ENCODE measurements at places on chromosomes 4 and X.
A peak's percentile ranks its signal among the peaks of the same experiment; 100 is the strongest.

GRCh38 chr4:44446801-44447562 is 1.6 kb downstream of the KCTD8 start:
- H3K4me1 ChIP-seq = peaks cover 5% of the 10 kb centered on the region
- H3K4me3 ChIP-seq = peak overlapping the region; percentile 59
- H3K27me3 ChIP-seq = no peaks in the 10 kb centered on the region
- no peaks in the 10 kb centered on the region for H3K36me3 ChIP-seq
- no peak overlapping the region for H3K27ac ChIP-seq

GRCh38 chr4:113449410-113449974 is 312.0 kb downstream of the CAMK2D start:
- H3K27me3 ChIP-seq = no peaks in the 10 kb centered on the region
- H3K4me3 ChIP-seq = no peak overlapping the region
- no peak overlapping the region for H3K27ac ChIP-seq
- no peaks in the 10 kb centered on the region for H3K36me3 ChIP-seq
- no peak for DNase-seq

DNA sequence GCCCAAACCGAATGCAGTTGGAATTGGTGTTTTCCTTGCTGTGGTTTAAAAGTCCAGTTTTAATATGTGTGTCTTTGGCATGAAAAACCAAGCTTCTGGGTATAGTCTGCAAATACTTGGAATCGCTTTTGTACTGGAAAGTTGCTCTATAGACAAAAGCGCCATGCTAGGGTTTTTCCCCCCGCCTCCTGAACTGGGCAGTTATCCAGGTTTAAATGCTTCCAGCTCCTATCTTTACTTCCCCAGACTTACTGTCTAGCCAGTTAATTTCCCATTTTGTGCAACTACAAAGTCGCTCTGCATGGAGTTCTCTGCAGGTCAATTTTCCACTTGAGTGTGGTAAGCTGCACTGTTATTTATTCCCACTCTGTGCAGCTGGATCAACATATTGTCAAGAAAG is 2.7 kb downstream of the RASL11B start:
- H3K36me3 ChIP-seq = no peaks in the 10 kb centered on the region
- H3K27ac ChIP-seq = no peak overlapping the region
- no peaks in the 10 kb centered on the region for H3K4me1 ChIP-seq
- no peaks in the 10 kb centered on the region for H3K27me3 ChIP-seq

- H3K27me3 ChIP-seq = no peaks in the 10 kb centered on the region
- peak within 1 kb of the TSS; percentile 71 for H3K4me3 ChIP-seq
- no peaks in the 10 kb centered on the region for H3K36me3 ChIP-seq
- H3K27ac ChIP-seq = peak within 1 kb of the TSS; percentile 91
- no peaks in the 10 kb centered on the region for H3K4me1 ChIP-seq
- peak; percentile 83 for DNase-seq
Measured at GRCh38 chrX:30577362-30577991, at the start of gene TASL. TASL (minus strand) TSS chrX:30577766; CDS start chrX:30560355, 17,411 bp downstream.

- H3K27me3 ChIP-seq = no peaks in the 10 kb centered on the region
- H3K36me3 ChIP-seq = peaks cover 4% of the 10 kb centered on the region
- H3K27ac ChIP-seq = no peak overlapping the region
- DNase-seq = no peak
- H3K4me1 ChIP-seq = peaks cover 5% of the 10 kb centered on the region
Measured at GRCh38 chr4:26407476-26407875, 82.8 kb downstream of the CCKAR start.

DNA sequence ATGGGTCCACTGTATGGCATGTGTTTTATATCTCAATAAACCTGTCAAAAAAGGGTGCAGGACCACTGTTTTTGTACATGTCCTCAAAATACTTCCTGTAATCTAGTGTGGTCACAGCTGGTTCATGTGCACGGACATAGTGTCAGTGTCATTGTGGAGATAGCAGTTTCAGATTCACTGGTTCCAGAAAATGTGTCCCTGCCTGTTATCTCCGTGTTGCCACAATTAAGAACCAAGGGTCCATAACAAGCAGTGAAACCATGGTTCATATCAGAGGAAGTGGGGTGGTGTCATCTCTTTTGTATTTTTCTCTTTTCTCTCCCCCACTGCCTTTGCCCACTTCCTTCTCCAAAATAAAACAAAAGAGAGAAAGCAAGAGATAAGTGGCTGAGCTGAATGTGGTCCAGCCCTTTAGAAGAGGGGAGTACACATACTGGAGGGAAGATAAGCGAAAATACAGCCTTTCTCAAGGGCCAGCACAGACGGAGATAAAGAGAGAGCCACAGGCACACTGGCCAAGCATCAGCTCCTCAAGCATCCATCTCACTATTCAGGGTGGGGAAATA is 51.2 kb downstream of the TBL1X start:
- no peaks in the 10 kb centered on the region for H3K27me3 ChIP-seq
- no peaks in the 10 kb centered on the region for H3K4me1 ChIP-seq
- H3K36me3 ChIP-seq = no peaks in the 10 kb centered on the region

- H3K27ac ChIP-seq = no peak overlapping the region
- no peak for DNase-seq
- no peaks in the 10 kb centered on the region for H3K27me3 ChIP-seq
- H3K4me1 ChIP-seq = no peaks in the 10 kb centered on the region
- no peak overlapping the region for H3K4me3 ChIP-seq
Measured at GRCh38 chrX:143455046-143455445, 62.2 kb downstream of the SPANXN3 start.
